NCI-H1436 (cell line): ENCODE measurements at places on chromosomes 2 and 18.

- no peak for DNase-seq
Measured at GRCh38 chr2:71843391-71843850, 304.2 kb downstream of the CYP26B1 start.

DNA sequence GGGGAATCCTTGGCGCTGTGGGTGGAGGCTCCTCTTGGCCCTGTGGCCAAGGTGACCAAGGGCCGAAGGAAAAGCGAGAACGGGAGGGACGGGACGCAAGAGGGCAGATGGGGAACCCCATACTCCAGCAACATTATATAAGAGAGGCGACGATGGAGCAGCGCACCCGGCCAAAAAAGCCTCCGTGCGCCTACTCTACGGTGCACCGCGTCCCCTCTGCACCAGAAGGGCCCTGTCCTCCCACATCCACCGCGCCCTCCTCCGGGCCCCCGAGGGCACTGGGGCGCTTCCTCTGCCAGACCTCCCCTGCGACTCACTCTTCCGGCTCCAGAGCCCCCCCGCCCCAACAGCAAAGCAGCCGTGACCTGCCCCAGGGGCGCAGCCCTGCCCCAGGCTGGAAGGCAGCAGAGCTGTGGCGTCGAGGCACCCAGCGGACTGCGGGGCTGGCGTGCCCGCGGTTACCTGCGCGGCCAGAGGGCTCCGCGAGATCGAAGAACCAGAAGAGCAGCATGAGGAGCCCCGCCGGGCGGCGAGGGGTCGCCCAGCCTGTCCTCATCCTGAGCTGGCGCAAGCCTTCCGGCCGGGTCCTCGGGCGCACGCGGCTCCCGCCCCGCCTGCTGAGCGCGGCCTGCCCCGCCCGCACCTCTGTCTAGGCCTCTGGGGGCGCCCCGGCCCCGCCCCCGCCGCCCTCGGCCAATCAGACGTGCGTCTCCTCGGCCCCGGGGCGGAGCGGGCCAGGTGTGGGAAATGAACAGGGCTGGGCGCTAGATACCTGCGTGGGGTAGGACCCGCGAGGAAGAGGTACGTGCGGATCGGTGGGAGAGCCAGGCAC, 106.3 kb upstream of the CD302 start:
- DNase-seq: peak; percentile 33

GRCh38 chr2:136149011-136149410, 31.1 kb upstream of the CXCR4 start:
- DNase-seq: no peak

- DNase-seq: peak; percentile 88
Measured at GRCh38 chr18:49510393-49511115, 23.5 kb upstream of the C18orf32 start.

DNA sequence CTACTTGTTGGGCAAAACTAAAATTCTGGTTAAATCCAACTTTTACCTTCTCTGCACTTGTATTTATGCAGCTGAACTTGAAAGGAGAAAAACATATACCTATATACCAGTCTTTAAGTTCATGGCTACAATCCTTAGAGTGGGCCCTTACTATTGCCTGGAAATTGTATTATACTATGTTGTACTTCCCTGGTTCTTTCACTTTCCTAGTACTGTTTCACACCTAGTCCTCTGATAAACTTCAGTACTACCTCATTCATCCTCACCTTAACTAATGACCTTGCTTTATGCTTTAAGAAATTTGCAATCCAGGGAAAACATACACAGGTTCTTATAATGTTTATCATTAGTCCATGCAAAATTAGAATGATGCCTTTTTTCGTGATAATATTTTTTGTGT, 103.8 kb downstream of the HAUS1 start:
- no peak for DNase-seq

GRCh38 chr2:108611021-108611420, 76.8 kb downstream of the LIMS1 start:
- DNase-seq: no peak

DNA sequence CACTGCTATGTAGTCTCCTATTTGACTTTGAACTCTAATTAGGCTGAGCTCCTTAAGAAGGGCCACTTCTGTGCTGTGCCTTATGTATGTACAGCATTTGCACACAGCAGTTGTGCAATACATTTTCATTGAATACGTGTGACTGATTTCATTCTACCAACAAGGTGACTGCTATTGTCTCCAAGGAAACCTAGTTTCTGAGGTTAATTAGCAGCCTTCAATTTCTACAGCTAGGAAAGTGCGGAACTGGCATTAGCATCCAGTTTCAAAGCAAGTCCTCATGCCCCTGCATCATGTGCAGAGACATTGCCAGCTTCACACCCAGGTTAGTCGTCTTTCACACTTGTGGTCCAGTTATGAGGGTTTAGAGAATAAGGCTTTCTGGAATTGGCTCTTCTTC, 58.6 kb downstream of the NCK2 start:
- no peak for DNase-seq

DNA sequence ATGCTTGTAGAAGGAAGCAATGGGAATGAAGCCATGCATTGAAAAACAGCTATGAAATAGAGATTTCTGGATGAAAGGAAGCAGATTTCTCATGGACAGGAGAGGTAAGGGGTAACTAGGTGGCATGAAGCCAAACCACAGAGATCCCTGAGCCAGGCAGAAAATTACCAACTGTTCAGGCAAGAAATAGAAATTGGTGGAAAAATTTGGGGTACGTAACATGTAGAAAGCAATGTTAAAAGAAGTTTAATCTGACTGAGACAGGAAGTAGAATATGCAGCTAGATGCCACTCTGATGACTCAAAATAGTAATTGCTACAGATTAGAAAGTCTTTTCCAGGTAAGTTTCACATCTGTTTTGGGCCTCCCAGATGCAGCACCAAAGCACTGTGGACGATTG, 928.5 kb upstream of the CELF4 start:
- DNase-seq: no peak

DNA sequence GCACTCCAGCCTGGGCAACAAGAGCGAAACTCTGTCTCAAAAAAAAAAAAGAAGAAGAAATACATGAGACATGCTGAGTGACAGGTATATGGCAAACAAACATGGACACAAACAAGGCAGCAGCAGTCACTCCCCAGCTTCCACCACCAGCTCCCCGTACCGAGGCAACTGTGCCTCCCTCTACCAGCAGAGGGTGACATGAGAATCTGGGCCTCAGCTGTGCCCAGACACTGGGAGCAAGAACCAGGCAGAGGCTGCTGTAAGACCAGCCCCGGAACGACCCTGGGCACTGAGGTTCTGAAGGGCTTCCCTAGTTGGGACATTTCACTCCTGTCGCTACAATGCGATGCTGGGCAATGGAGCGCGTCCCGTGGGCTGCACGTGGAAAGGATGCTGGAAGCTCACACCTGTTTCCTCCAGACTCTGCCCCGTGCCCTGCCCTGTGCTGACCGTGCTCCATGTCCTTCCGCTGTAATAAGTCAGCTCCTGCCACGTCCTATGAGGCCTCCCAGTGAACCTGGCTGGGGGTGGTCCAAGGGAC, 37.1 kb downstream of the BOK start:
- DNase-seq: no peak

DNA sequence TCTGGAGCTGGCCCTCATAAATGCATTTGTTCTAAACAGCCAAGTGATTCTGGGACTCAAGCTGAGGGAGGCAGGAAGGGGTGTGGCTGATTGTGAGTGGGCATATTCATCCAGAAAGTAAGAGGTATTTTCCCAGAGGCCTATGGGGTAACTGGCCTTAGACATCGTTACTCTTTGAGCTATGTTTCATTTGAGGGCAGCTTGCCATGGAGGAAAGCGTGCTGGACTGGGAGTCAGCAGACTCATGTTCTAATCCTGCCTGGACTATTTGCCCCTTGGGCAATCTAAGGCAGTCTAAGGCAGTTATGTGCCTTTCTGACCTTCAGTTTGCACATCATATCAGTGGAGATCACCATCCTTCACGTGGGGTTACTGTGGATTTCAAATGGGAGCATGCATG, 93.5 kb upstream of the SLC14A2 start:
- DNase-seq: no peak

GRCh38 chr2:49616800-49617199, 462.5 kb upstream of the FSHR start:
- peak; percentile 32 for DNase-seq

DNA sequence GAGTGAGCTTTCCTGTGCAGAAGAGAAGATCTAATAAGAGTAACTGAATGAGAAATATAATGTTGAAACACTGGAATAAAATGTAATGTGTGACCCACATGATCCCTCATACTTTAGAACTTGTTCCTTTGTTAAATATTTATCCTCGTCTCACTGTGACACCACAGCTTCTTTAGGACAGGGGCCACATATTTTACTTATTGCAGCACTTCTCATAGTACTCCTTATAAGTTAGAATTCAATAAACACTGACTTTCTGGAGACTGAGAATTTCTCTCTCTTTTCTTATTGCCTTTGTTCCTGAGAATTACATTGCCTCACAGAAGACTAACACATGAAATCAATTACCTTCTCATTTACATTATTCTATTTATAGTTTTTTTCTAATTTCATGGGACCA, 1234.6 kb upstream of the CHAC2 start:
- no peak for DNase-seq

DNA sequence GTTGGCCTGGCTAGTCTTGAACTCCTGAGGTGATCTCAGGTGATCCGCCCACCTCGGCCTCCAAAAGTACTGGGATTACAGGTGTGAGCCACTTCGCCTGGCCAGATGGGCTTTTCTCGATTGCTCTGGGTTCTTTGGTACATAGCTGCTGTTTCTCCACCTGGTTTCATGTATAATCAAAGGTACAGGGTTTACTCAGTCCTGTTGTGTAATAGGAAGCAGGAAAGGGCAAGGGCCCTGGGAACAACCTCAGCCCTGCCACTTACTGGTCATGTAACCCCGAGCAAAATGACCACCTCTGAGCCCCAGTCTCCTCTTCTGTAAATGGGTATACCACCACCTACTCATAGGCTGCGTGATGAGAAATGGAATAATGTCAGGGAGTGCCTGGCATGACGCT, 34.0 kb downstream of the RMC1 start:
- DNase-seq: no peak

DNA sequence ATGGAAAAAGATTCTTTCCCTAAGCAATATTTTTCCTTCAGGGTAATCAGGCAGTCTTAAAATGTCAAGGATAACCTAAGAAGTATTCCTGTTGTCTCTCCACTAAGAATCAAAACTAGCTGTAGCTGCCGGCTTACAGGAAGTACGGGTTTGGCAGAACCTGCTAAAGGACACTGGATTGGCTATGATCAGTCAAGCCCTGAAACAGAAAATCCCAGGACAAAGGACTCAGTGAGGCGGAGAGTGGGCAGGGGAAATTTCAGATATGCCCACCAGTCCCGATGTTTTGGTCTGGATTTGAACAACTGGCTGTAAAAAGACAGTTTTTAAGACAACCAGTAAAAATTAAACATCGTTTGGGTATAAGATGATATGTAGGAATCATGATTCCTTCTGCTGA, 155.7 kb downstream of the HDAC4 start:
- no peak for DNase-seq

DNA sequence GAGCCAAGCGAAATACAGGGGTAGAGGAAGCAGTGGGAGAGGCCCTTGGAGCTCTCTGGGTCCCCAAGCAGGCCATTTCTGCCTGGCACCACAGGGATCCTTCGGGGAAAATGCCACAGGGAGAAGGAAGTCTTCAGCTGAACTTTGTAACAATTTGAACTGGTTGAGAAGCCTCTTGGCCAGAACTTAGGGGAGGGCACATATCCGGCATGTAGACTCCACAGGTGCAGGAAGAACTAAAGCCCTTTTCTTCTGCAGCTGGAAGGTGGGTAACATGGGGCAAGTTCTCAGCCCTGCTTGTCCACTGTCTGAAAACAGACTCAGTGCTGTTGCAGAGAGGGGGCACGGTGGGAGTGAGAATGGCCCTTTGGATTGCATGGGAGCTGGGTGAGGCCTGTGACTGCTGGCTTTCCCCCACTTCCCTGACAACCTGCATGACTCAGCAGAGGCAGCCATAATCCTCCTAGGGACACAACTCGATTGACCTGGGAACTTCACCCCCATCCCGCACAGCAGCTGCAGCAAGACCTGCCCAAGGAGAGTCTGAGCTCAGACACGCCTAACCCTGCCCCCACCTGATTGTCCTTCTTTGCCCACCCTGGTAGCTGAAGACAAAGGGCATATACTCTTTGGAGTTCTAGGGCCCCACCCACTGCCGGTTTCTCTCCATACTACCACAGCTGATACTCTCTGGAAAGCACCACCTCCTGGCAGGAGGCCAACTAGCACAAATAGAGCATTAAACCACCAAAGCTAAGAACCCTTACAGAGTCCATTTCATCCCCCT, 101.6 kb upstream of the FAM136A start:
- DNase-seq: peak; percentile 19
